Glutamatergic neuron (in vitro differentiated cells): ENCODE measurements at places on chromosomes 1 and 21.
A peak's percentile ranks its signal among the peaks of the same experiment; 100 is the strongest.

- DNase-seq: no peak
Measured at GRCh38 chr1:210001751-210002150, 63.7 kb downstream of the SYT14 start.

DNA sequence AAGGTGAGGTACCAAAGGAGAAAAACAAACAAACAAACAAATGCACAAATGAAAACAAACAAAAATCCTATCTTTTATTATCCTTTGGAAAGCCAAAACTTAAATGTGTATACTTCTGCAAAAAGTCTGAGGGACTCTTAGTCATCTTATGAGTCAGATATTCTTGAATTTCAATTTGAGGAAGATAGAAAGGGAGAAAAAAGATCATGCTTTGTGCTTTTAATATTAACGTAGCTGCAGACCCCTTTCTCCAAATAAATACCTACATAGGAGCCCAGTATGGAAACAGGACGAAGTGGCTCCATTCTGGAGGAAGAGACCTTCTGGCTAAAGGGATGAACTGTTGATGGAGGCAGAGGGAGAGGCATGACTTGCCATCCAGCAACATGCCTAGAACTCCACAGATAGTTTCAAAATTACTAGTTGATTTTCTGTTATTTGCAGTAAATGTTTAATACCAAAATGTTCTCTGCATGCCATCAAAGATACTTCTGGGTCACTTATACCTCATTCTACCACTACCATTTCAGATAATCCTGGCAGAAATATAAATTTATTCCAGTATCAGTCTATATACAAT is 25.4 kb downstream of the NUP210L start:
- DNase-seq: no peak

GRCh38 chr1:16085522-16085921 is 12.1 kb upstream of the FAM131C start:
- no peak for DNase-seq

DNA sequence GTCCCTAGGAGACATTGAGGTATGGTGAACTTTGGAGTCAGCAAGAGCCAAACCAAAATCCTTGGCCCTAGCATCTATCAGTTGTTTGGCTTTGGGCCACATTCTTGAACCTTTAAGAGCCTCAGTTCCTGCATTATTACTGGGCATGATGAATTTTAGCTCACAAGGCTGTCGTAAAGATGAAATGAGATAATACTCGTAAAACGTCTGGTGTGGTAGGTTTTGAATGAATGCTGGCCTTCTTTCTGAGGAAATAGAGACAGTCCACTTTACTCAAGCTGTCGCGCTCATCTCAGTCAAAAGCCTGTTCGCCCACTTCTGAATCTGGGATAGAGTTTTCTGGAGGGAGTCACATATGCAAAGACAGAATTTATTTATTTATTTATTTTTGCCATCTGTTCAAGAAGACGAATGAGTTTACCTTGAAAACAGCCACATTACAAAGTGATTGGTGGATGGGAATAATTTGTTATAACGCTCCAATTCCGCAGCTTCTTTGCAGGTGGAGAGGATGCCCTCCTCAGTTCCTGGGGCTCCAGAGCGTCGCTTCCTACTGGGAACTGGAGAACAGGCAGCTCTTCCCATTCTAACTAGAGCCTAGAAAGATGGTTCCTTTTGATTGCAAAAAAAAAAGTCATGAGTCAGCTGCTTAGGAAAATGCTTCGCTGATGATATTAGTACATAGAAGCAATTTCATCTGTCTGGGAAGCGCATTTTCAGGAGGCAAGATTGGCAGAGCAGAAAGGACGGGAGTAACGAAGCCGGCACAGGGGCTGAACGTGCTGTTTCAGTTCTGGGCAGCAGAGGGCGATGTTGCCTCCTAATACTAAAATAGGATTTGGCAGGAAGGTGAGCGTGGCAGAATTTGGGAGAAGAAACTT is 49.9 kb upstream of the CYP2J2 start:
- DNase-seq: peak; percentile 83

DNA sequence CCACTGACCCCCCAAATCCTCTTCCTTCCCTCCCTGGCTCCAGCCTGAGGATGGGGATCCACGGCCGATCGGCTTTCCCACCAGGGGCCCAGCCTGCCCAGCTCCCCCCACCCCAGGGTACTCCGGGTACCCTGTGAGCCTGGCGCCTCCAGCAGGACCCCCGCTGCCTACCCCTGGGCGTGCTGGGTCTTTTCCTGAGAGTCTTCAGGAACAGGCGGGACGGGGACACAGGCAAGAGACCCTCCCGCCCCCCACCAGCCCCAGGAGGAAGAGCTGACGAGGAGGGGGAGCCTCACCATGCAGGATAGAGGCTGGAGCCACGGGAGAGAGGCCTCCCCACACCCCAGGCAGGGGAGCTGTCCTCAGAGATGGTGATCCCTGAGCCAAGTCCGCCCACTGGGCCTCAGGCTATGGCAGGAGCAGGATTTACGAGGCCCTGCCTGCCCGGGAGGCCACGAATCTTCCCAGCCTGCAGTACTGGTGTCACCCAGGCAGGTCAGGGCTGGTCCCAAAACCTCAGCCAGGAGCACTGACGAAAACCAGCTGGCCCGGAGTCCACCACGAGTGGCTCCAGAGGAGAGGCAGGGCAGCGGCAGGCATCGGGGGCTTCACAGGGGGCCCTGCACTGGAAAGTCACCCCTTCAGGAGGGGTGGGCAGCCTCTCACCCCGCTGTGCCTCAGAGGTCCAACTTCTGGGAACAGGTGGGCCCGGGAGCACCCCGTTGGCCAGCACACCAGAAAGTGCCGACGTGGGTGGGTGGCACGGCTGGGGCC is 58.0 kb downstream of the MEGF6 start:
- no peak for DNase-seq
